ENCODE measurements at places on chromosomes 2 and 18.

GRCh38 chr18:68555879-68556301 is 159.0 kb downstream of the TMX3 start:
- no peak for DNase-seq

DNA sequence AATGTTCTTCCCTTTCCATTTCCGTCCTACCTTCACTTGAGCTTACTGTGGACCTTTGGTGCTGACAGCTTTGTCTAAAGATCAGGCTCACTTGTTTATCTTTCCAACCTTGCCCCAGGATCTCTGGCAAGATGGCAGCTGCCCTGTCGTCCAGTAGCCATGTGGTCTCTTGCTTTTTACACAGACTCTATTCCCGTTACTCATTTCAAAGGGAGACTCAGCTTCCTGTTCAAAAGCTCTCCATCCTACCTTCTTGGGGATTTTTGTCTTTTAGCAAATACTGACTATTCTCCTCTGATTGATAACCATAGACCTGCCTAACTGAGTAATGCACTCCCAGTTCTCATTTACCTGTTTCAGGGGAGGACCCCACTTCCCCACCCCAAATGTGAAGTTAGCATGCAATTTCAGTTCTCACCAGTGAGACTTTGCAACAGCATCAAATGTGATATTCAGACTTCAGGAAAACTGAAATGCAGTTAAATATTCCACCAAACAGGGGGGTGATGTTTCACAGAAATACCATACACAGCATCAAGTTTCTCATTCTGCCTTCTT is 184.4 kb downstream of the MYO3B start:
- DNase-seq = no peak

DNA sequence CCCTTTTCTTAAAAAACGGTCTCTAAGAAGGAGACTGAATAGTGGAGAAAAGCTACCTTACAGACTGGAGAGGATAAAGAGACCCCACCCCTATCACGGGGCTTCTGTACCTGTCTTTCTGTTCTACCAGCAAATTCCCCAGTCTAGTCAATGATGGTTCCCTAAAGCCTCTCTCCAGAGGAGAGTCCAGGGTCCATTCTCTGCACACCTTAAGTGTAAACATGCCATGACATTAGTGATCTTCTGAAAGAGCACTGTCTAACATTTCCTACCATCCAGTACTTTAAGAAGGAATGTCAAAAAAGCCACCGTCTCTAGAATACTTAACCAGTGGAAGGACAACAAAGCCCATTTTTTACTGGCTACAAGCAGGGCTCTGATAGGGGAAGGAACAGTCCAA is 17.0 kb upstream of the ERCC3 start:
- DNase-seq = no peak

- DNase-seq = no peak
Measured at GRCh38 chr2:43228321-43228751, 1.9 kb upstream of the ZFP36L2 start.

DNA sequence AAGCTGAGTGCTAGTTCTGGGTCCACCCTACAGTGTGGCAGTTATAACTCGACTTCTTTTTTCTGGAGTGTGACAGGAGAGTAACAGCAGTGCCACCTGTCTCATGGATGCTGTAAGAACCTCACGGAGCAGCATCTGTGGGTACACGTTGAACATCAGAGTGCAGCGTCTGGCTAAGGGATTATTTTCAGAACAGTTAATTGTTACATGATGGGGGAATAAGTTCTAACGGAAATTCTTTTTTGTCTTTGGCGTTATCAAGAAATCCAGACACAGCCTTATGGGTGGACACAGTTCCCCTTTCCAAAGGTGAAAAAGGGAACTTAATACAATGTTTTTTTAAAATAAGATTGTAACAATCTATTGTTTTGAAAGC is 28.3 kb upstream of the TOGARAM2 start:
- DNase-seq = no peak

- no peak for DNase-seq
Measured at GRCh38 chr18:35121531-35121930, 80.3 kb downstream of the MAPRE2 start.

GRCh38 chr18:29198834-29199233 is 1021.9 kb upstream of the CDH2 start:
- DNase-seq = no peak

DNA sequence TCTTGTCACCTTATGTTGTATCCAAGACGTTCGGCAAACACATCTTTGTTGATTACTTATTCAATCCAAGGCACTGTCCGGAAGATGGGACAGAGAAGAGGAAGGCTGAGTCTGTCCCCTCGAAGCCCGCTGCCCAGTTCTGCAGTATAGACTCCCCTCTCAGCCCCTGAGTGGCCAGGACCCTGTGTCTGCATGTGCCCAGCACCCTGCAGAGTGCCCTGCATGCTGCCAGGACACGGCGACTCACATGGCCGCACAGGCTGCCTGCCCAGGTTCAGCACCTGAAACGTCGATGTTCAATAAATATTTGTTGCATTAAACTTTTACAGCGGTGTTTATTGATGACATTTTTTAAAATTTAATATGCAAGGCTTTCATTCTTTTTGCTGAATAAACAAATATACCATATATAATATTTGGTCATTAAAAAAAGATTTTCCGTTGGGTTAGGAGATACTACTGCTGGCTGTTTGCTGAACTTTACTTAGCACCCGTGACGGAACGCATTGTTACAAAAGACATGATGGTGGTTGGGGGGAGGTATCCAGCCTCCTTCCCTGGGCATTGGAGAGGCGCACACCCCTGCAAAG is 146.5 kb downstream of the PTGR3 start:
- no peak for DNase-seq

DNA sequence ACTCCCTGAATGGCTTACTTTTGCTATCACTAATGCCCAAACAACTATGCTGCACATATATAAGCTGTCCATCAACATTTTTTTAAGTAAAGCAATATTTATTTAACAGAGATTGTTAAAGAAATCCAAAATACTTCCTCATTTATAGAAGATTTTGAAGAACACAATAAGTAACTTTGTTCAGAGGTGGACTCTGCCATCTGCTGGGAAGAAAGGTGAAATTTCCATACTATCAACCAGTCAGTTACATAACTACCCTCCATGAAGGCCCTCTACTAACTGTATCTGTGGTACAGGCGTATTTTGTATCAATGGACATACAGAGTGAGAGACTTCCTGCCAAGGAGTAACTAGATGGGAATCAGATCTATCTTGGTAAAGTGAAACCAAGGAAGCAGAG is 106.0 kb downstream of the DTNB start:
- DNase-seq = no peak

DNA sequence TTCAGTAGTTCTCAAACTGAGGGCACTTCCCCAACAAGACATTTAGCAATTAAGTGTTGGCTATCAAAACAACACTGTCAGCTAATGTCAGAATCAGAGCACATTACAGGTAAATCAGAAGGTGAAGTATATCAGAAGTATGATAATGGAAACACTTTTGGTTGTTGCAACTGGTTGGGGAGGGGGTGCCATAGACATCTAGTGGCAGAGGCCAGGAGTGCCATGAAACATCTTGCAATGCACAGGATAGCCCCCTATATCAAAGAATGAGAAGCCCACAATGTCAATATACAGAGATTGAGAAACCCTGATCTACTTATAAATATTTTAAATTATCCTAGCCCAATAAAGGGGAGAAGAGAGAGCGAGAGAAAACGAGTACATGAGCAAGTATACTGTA is 4.9 kb upstream of the XPO1 start:
- DNase-seq = no peak

DNA sequence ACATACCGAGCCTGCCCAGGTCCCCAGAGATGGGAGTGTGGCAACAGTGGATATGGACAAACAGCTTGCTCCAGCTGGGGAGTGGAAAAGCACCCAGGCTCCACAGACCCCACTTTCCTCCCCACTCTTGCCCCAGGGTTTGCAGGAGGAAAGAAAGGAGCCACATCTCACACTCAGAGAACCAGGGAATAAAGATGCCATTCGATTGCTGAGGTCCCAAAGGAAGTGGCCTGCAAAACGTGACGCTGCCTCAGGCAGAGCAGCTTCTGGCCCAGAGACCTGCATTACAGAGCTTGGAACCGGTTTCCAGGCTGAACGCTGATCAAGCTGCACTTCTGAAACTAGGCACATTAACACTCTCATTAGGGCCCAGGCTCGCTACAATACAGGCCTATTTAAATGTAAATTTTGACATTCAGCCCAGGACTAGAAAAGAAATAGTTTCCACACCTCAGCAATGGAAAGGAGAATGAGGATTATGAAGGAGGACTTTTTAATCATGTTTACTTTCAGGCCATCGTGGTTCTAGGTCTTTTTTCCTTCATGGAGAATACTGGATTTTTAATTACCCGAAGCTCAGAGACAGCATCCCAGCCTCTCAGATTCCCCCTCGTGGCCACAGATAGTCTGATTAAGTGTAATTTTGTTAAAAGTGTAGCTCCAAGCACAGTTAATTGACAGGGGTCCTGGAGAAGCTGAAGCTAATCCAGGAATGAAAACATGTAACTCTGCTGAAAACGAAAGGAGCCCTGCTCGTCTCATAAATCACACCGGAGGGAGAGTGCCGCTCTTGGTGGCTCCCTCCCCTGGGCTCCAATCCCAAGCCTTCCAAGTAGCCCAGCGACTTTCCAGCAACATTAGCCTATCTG is 221.3 kb upstream of the RAB6C start:
- DNase-seq = no peak

- DNase-seq = no peak
Measured at GRCh38 chr2:143468341-143468888, 339.2 kb downstream of the ARHGAP15 start.

GRCh38 chr2:133667085-133667484 is 98.8 kb upstream of the NCKAP5 start:
- no peak for DNase-seq

DNA sequence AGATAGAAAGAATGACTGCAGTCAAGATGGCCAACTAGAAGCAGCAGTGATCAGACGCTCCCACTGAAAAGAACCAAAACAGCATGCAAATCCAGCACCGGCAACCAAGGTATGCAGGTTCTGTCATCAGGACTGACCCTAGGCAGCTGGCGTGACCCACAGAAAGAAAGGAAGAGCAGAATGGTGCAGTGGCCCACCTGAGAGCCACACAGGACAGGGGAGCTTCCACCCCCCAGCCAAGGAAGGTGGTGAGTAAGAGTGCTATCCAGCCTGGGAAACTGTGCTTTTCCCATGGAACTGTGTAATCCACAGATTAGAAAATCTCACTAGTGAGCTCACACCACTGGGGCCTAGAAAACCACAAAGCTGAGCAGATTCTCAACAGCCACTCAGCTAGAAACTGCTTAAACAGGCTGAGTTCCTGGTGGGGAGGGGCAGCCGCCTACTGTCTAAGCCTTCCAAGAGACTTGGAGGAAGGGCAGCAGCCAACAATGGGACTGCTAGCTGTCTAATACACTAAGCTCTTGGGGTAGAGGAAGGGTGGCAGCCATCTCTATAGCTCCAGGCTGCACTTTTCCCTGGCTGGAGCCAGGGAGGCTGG is 127.9 kb downstream of the EVA1A start:
- no peak for DNase-seq

DNA sequence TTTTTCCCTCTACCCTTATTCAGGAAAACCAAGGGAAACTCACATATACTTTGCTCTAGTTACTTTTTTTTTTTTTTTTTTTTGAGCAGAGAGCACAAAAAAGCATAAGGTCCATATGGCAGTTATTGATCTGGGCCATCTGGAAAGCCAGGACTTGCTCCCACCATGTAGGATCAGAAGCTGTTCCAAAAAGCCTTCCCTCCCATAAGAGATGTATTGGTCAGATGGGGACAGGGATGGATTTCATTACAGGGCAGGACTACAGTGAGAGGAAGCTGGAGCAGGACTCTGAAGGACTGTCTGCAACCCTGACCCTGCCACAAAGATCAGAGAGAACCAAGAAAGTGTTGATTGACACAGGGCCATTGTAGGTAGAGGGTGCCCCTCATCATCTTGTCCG is 57.3 kb downstream of the NRP2 start:
- DNase-seq = no peak

- DNase-seq = no peak
Measured at GRCh38 chr2:138626148-138626547, 124.6 kb downstream of the SPOPL start.

DNA sequence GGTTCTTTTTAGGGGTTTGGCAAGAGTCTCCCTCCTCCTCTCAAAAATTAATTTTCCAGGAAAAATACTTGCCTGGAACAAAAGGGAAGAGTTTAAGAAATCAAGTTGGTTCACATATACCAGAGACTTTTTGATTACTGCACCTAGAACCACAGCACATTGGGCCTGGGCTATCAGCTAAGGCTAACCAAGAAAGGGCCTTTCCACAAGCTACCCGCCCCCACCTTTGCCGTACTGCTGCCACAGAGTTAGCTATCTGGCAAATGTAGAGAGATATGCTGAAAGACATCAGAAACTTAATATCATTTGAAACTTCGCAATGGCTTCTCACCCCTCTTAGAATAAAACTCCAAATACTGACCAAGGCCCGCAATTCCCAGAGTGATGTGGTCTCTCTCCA is 76.9 kb downstream of the AAK1 start:
- DNase-seq = no peak

DNA sequence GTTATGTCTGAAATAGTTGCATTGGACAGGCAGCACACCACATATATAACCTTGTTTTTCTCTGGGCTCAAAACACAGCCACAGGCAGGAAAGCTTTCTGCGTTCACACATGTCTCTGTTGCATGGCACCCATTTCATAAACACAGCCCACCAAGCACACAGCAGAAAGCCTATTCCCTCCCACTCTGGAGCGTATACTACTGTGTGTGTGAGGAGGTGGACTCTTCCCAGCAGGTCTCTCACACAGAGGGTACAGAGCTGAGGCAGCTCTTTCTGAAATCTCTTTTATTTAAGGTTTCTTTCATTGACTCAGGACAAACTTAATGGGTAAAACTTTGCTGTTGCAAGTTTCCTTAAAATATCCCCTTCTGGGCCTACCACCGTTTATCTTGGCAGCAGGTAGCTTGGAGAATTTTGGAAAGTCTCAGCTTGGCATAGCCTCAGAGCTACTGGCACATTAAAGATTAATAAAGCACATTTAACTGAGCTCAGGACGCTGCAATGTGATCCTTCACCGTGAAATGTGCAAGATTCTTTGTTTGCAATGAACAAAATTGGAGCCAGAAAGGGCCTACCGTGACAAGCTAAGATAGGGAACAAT is 105.1 kb upstream of the NCKAP5 start:
- DNase-seq = no peak

DNA sequence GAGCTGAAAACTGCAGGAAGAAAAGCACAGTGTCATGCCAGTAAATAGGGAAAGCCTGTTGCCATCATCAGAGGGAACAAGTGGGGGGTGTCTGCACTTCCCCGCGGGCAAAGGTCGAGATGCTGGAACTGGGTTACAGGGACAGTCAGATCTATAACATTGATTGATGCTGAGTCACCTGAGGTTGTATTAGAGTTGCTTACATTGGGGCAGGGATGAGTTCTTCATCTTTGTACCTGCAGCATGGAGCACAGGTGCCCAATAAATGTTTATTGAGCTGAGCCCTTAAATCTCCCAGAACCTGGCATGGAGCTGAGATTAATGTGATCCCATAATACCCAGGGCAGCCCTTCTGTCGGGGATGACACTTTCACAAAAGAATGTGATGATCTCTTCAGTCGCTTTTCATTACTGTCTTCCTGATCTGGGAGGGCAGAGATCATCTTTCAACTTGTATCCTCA is 5.9 kb upstream of the RNF152 start:
- DNase-seq = no peak

All from stimulated activated CD4-positive, alpha-beta T cell treated with anti-CD3 and anti-CD28 coated beads, Interleukin-4, amount 100 ng/mL, for 24 hours (primary cell).